ENCODE measurements at places on chromosomes 7 and 10. TPM values are rescaled to one million over a fixed set of nuclear protein-coding genes. Genes with fewer than 3 reads are reported as not detected.
A peak's percentile ranks its signal among the peaks of the same experiment; 100 is the strongest.

PTPRN2 gene
- 1.9 TPM for polyA plus RNA-seq

EPHA1 gene
- 14.4 TPM for polyA plus RNA-seq

EPHB6 gene
- 14.2 TPM for polyA plus RNA-seq

NUTM2A gene
- not detected for polyA plus RNA-seq

- H3K36me3 ChIP-seq = no peaks in the 10 kb centered on the region
- no peak overlapping the region for H3K4me3 ChIP-seq
- DNase-seq = no peak
- no peaks in the 10 kb centered on the region for H3K27me3 ChIP-seq
Observed at GRCh38 chr7:8378349-8379019, 54.9 kb upstream of the NXPH1 start.

DNA sequence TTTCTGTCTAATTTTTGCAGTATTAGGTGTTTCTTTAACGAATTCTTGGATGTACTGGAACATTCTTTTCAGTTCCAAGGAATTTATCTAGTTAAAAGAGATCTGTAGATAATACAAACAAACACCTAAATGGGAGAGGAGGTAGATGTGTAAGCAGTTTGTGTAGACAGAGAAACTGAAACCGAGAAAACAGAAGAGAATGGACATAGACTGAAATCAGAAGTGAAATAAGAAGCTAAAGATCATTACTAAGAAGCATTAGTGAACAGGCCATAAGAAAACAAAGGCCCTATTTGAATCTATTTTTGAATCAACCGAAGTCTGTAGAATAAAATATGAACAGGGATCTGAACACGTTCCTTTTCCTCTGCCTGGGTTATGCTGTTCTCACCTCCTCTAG lies 26.5 kb upstream of the TMEM229A start:
- DNase-seq = no peak
- H3K36me3 ChIP-seq = no peaks in the 10 kb centered on the region

GRCh38 chr10:1316121-1316808 lies 260.1 kb downstream of the WDR37 start:
- H3K27ac ChIP-seq = no peak overlapping the region
- no peaks in the 10 kb centered on the region for H3K4me1 ChIP-seq
- H3K36me3 ChIP-seq = no peaks in the 10 kb centered on the region
- H3K27me3 ChIP-seq = no peaks in the 10 kb centered on the region
- DNase-seq = no peak
- no peak overlapping the region for H3K4me3 ChIP-seq

- H3K27me3 ChIP-seq = no peaks in the 10 kb centered on the region
- H3K36me3 ChIP-seq = no peaks in the 10 kb centered on the region
- peaks cover 8% of the 10 kb centered on the region for H3K4me1 ChIP-seq
- H3K27ac ChIP-seq = peak overlapping the region; percentile 94
- no peak for DNase-seq
- peak overlapping the region; percentile 93 for H3K4me3 ChIP-seq
Observed at GRCh38 chr10:68526634-68527307, 552 bp downstream of the SLC25A16 start.

DNA sequence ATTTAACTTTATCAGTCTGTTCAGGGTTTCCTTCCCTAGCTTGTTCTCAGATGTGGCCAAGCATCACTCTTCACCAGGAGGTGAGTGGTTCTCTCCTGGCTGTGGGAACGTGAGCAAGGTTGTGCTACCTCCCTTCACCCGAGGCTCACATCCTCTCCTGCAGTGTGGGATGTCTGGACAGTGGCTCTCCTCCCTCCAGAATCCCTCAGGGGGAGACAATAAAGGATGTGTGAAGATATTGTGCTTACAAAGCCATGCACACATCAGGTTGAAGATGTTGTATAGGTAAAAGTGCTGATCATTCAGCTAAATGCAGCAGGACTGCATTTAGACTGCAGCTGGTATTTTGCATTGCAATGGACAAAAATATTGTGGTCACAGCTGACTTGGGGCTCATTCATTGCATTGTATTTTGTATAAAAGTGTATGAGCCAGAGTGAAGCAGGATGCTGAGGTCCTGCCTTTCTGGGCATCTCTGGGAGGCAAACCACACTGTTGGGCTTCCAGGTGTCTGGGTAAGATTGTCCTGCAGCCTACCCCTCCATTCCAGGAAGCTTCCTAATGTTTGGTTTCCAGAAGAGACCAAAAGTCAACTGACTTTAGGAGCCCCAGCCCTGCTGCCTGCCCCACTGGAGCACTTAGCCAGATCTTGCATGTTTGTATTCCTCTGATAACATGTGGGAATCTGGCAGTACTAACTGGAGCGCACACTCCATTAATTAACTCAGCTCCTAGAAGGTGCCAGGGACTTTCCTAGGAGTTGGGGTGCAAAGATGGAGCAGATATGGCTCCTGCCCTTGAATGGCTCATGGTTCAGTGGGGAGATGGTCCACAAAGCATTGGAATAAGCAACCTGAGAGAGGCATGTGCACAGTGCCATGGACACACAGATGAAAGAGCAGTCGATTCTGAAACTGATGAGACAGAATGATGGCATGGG lies 292.5 kb upstream of the ZNF32 start:
- no peaks in the 10 kb centered on the region for H3K27me3 ChIP-seq
- no peak overlapping the region for H3K4me3 ChIP-seq
- no peak for DNase-seq
- H3K4me1 ChIP-seq = no peaks in the 10 kb centered on the region

- H3K27me3 ChIP-seq = no peaks in the 10 kb centered on the region
- DNase-seq = no peak
- H3K4me1 ChIP-seq = no peaks in the 10 kb centered on the region
- no peaks in the 10 kb centered on the region for H3K36me3 ChIP-seq
- no peak overlapping the region for H3K27ac ChIP-seq
Observed at GRCh38 chr7:53431901-53432300, 396.5 kb downstream of the POM121L12 start.

DNA sequence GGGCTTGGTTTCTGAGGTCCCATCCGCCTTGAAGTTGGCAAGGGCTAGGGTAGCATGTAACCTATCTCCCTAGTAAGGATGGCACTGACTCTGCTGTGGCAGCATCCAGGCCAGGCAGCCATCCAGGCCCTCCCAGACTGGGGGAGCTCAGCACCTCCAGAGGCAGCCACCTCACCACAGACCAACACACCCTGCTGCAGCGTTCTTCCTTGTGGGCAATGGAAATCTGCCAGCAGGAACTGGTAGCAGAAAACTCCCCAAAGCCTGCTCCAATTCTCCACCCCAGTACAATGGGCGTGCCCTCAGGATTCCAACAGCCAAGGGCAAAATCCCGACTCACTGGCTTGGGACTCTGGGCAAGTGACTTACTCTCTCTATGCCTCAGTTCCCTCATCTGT lies 27.5 kb downstream of the DLG5 start:
- no peak overlapping the region for H3K27ac ChIP-seq
- DNase-seq = no peak
